ENCODE measurements at places on chromosomes 11 and 22. TPM values are rescaled to one million over a fixed set of nuclear protein-coding genes. Genes with fewer than 3 reads are reported as not detected.

The CRACR2B gene
- 0.31 TPM for total RNA-seq

The SAA4 gene
- total RNA-seq, result not detected

The NOX4 gene
- 8.4 TPM for total RNA-seq

The GSTT2B gene
- total RNA-seq, result 4.1 TPM

The ARHGAP42 gene
- 7.2 TPM for total RNA-seq

The DEFB131B gene
- total RNA-seq, result not detected

The DGAT2 gene
- total RNA-seq, result 4.4 TPM

The SYCE3 gene
- not detected for total RNA-seq

The POTEH gene
- total RNA-seq, result not detected

The MMP3 gene
- not detected for total RNA-seq

The SLCO2B1 gene
- 9.2 TPM for total RNA-seq

The SSH3 gene
- total RNA-seq, result 2.0 TPM

The CASP4 gene
- 1.9 TPM for total RNA-seq

The OR4A16 gene
- total RNA-seq, result not detected

The DKK3 gene
- total RNA-seq, result 185 TPM

The MS4A3 gene
- total RNA-seq, result 0.16 TPM

The NPAS4 gene
- 0.16 TPM for total RNA-seq

The TREH gene
- not detected for total RNA-seq

The OR4D11 gene
- not detected for total RNA-seq

The MPEG1 gene
- total RNA-seq, result 2.8 TPM

The SLC37A2 gene
- 3.4 TPM for total RNA-seq

The OR8A1 gene
- not detected for total RNA-seq

The SLC22A9 gene
- total RNA-seq, result not detected

The OR51B2 gene
- total RNA-seq, result 0.78 TPM

The BLID gene
- 3.6 TPM for total RNA-seq

The PRAME gene
- total RNA-seq, result not detected

The C22orf42 gene
- not detected for total RNA-seq

The PATE1 gene
- not detected for total RNA-seq
